ENCODE measurements at places on chromosomes 1 and 21.

DNA sequence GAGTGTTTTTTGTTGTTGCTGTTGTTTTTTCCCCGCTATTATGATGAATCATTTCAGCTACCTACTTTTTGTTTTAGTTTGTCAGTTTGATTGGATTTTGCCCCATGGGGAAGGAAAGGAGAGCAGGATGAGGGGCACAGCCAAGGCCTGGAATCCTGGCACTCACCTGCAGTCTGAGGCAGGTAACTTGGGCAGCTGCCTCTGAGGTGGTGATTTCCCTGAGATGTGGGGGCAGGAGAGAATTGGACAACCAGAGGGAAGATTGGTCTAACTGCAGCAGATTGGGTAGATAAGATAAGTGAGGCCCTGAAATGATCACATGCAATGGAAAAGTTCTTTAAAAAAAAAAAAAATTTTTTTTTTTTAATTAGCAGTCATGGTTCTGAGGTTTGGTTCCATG is 1.5 kb upstream of the LAX1 start:
- H3K27me3 ChIP-seq = no peaks in the 10 kb centered on the region
- no peaks in the 10 kb centered on the region for H3K36me3 ChIP-seq
- peaks cover 8% of the 10 kb centered on the region for H3K4me1 ChIP-seq
- no peak overlapping the region for H3K4me3 ChIP-seq
- no peak overlapping the region for H3K27ac ChIP-seq

GRCh38 chr1:9058465-9058864 is 11.0 kb downstream of the SLC2A5 start:
- no peaks in the 10 kb centered on the region for H3K36me3 ChIP-seq
- DNase-seq = no peak

DNA sequence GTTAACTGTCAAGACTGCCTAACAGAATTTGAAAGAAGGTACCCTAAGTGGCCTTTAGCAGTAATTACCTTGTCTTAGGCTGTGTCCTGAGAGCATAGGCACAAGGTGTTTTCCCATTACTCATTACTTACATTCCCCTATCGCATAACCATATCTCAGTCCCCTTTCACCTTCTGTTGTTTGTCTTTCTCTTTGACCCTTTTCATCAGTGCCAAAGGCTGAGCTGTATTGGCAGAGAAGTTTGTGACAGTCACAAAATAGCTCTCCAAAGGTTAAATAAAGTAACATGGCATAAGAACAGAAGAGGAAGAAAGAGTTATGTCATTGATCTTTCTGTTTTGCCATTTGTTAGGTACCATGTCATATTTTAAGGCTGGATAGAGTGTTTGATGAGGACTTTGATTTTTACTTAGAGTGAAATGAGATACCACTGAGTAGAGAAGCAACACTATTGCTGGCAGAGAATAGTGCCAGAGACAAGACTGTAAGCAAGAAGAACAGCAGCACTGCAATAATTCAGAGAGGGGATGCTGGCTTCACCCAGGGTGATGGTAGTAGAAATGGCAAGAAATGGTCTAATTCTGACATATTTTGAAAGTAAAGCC is 497.8 kb downstream of the TTLL7 start:
- no peak for DNase-seq
- no peak overlapping the region for H3K27ac ChIP-seq
- no peaks in the 10 kb centered on the region for H3K36me3 ChIP-seq

- H3K36me3 ChIP-seq = no peaks in the 10 kb centered on the region
- no peak overlapping the region for H3K4me3 ChIP-seq
- H3K27me3 ChIP-seq = no peaks in the 10 kb centered on the region
- peaks cover 70% of the 10 kb centered on the region for H3K4me1 ChIP-seq
These were observed 52.7 kb upstream of the WASF2 start for GRCh38 chr1:27542463-27543273.

DNA sequence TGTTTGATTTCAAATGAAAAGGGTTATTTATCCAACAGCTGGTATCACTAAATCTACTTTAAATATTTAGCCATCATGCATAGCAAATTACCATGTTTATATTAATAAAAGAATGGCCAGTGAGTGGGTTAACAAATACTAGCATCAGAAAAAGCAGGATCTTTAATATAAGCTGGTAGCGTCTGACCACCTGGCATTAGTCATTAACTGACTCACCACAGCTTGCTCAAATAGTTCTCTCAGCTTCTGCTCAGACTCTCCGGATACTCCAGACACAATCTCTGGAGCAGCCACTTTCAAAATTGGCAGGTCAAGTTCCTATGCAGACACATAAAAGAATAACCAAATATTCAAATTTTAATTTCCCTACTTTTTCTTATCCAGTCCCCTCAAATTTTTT is 29.6 kb downstream of the NVL start:
- DNase-seq = peak; percentile 25
- no peaks in the 10 kb centered on the region for H3K27me3 ChIP-seq
- no peak overlapping the region for H3K27ac ChIP-seq
- peaks cover 24% of the 10 kb centered on the region for H3K4me1 ChIP-seq
- no peak overlapping the region for H3K4me3 ChIP-seq

DNA sequence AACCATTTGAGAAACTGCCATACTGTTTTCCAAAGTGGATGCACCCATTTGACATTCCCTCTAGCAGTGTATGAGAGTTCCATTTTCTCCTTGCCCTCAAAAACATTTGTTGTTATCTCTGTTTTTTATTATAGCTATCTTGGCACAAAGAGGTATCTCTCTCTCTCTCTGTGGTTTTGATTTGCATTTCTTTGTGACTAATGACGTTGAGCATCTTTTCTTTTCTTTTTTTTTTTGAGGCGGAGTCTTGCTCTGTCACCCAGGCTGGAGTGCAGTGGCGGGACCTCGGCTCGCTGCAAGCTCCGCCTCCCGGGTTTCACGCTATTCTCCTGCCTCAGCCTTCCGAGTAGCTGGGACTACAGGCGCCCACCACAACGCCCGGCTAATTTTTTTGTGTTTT is 17.4 kb upstream of the ZMYM6 start:
- no peaks in the 10 kb centered on the region for H3K27me3 ChIP-seq
- no peaks in the 10 kb centered on the region for H3K36me3 ChIP-seq
- H3K4me3 ChIP-seq = no peak overlapping the region
- 0 out of 2 replicates have a peak, but pooled peaks cover 4% of the 10 kb centered on the region for H3K4me1 ChIP-seq
- H3K27ac ChIP-seq = no peak overlapping the region
- no peak for DNase-seq

- no peaks in the 10 kb centered on the region for H3K36me3 ChIP-seq
- no peak overlapping the region for H3K27ac ChIP-seq
- no peak for DNase-seq
- no peak overlapping the region for H3K4me3 ChIP-seq
- H3K27me3 ChIP-seq = no peaks in the 10 kb centered on the region
- H3K4me1 ChIP-seq = no peaks in the 10 kb centered on the region
These were observed 325.3 kb upstream of the ADAMTS5 start for GRCh38 chr21:27292229-27292628.

DNA sequence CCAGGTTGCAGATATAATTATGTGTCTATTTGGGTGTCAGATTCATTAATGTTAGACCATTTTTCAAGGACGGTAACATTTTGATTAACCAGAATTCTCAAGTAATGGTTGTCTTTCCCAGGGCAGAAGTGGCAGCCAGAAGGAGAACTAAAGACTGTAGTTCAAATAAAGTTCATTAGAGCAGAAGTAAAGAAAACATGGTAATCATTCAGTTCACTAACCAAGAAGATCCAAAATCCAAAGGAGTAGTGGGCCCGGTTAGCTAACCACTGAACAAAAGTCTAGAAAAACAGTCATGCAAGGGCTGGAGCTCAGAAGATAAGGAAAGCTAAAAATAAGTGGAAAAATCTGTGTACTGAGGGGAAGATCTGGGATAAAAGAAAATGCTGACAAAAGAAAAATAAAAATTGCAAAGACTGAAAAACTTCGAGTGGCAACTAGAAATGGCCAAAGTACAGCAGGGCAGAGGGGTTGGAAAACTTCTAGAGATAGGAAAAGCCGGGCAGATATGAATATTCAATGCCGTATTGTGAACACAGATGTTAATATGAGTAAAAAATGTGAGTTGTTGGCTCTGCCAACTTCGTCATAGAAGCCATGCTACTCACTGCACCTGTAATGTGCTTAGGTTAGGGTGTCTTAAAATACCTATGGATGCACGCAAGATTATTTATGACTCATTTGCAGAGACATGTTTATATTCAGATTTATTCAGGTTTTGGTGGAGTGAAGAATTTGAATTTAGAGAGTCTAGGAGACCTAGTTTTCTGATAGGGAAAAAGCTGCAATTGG is 925.9 kb downstream of the LTN1 start:
- H3K36me3 ChIP-seq = no peaks in the 10 kb centered on the region
- no peak overlapping the region for H3K4me3 ChIP-seq
- DNase-seq = no peak
- H3K27me3 ChIP-seq = no peaks in the 10 kb centered on the region

- no peak for DNase-seq
- no peak overlapping the region for H3K27ac ChIP-seq
- H3K27me3 ChIP-seq = no peaks in the 10 kb centered on the region
- H3K36me3 ChIP-seq = no peaks in the 10 kb centered on the region
- no peaks in the 10 kb centered on the region for H3K4me1 ChIP-seq
- no peak overlapping the region for H3K4me3 ChIP-seq
These were observed 262.9 kb downstream of the PLA2G4A start for GRCh38 chr1:187091666-187092065.

- no peak overlapping the region for H3K27ac ChIP-seq
- no peak for DNase-seq
- 0 out of 2 replicates have a peak, but pooled peaks cover 7% of the 10 kb centered on the region for H3K4me1 ChIP-seq
- no peak overlapping the region for H3K4me3 ChIP-seq
- no peaks in the 10 kb centered on the region for H3K27me3 ChIP-seq
These were observed 6.5 kb downstream of the ZNF672 start for GRCh38 chr1:248844526-248844925.

DNA sequence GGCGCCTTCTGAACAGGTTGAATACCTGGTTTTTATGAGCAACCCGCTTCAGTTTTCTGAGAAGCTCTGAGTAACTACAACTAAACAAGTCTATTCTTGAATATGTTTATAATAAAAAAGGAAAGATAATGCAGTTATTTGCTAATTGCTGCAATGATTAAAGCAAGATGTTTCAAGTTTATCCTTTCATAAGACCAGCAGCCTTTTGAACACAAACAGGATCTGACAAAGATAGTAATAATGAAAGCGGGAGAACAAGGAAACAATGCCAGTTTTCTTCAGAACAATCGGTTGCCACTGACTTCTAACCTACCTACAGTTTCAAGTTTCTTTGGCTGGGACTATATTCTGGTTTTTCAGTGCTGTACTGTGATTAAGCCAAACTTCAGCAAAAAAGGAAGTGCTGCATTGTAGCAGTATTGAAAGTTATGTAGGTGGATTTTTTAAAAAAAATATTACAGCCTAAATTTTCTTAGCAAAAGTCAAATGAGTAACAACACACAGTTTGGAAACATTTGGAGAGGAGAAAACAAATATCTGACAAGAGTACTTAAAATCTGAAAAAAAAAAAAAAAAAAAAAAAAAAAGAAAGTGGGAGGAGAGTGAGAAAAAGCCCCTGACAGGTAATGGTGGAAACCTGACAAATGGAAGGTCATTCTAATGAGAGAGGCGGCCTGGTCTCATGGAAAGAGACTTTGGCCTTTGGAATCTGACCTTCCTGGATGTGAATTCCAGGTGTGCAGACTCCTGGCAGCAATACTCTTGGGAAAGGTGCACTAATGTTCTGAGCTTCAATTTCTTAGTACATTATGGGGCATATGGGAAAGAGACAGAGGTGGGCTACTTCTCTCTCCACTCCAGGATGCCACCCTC is 11.4 kb downstream of the KCNJ15 start:
- H3K27ac ChIP-seq = no peak overlapping the region
- DNase-seq = no peak
- H3K27me3 ChIP-seq = peaks cover 21% of the 10 kb centered on the region
- H3K4me1 ChIP-seq = no peaks in the 10 kb centered on the region

GRCh38 chr21:42705346-42705745 is 51.9 kb downstream of the PDE9A start:
- H3K27ac ChIP-seq = no peak overlapping the region
- H3K36me3 ChIP-seq = no peaks in the 10 kb centered on the region
- DNase-seq = no peak
- H3K27me3 ChIP-seq = no peaks in the 10 kb centered on the region
- no peak overlapping the region for H3K4me3 ChIP-seq

- H3K27me3 ChIP-seq = no peaks in the 10 kb centered on the region
- no peaks in the 10 kb centered on the region for H3K4me1 ChIP-seq
- peak; percentile 15 for DNase-seq
- H3K36me3 ChIP-seq = no peaks in the 10 kb centered on the region
These were observed 40.1 kb upstream of the LRRC8D start for GRCh38 chr1:89780721-89781120.

DNA sequence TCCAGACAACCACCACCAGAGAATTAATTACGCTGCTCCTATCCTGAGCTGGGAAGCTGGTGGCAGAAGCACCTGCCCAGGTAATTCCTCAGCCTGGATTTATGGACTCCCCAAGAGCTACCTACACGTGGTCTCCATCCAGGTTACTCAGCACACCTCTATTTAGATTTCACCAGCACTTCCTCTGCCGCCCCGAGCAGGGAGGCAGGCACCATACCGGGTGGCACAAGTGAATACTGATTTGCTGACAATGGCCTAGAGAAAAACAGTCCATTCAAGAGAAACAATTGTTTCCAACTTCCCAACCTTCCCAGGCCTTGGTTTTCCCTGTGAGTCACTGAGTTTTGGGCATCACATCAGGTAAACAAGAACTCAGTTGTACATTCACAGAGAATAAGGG is 134.3 kb downstream of the MATN1 start:
- no peak for DNase-seq
- H3K4me1 ChIP-seq = no peaks in the 10 kb centered on the region
- H3K27me3 ChIP-seq = no peaks in the 10 kb centered on the region
- H3K4me3 ChIP-seq = no peak overlapping the region

DNA sequence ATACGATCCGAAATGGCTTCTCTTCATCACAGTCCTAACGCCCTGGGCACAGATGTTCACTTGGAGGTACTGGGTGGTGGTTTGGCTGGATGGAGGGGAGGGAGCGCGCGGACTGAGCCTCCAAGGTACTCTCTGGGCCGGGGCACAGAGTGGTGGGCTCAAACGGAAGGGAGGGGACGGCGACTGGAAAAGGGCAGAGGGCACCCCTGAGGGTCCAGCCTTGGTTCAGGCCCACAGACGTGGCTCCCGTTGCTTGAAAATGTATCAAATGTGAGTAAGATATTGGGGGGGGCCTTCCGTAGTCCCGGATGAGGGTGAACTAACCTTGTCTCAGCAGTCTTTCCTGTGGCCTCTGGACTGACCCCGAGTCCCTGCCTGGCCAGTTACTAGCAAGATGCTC is 463 bp downstream of the IL12RB2 start:
- no peak overlapping the region for H3K27ac ChIP-seq
- no peak overlapping the region for H3K4me3 ChIP-seq
- no peaks in the 10 kb centered on the region for H3K27me3 ChIP-seq
- H3K4me1 ChIP-seq = no peaks in the 10 kb centered on the region

GRCh38 chr1:33191731-33192275 is 10.0 kb upstream of the TRIM62 start:
- H3K27me3 ChIP-seq = no peaks in the 10 kb centered on the region
- peaks cover 12% of the 10 kb centered on the region for H3K4me1 ChIP-seq
- H3K4me3 ChIP-seq = no peak overlapping the region
- no peak overlapping the region for H3K27ac ChIP-seq

All from PC-9 (cell line).